ENCODE measurements at places on chromosomes 1 and 21. TPM values are rescaled to one million over a fixed set of nuclear protein-coding genes. Genes with fewer than 3 reads are reported as not detected.

DNA sequence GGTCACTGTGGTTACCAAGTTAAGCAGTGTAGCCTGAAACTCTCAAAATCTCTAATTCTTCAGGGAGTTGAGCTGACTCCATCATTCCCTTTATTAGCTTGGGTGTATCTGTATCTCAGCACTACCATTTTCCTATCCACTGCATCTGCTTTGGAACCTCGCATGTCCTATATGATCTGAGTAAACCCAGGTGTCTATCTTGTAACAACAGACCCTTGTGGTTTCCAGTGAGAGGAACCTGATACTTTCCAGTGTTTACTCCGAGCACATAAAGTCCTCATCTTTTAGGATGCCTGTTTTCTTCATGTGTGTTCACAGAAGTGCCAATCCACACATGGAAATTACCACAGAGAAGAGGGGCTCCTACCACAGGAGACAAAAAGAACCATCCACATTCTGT, 650.4 kb downstream of the LMO4 start:
- H3K27me3 ChIP-seq, result no peaks in the 10 kb centered on the region
- H3K4me3 ChIP-seq, result no peak overlapping the region
- no peak overlapping the region for H3K27ac ChIP-seq
- no peaks in the 10 kb centered on the region for H3K36me3 ChIP-seq
- DNase-seq, result no peak

TLR5 gene
- not detected for total RNA-seq

SPRR2G gene
- total RNA-seq, result not detected

OR14A2 gene
- not detected for total RNA-seq

GRCh38 chr1:37755290-37755689, 9.6 kb downstream of the EPHA10 start:
- H3K27ac ChIP-seq, result no peak overlapping the region
- H3K4me1 ChIP-seq, result peaks cover 18% of the 10 kb centered on the region
- H3K4me3 ChIP-seq, result no peak overlapping the region
- H3K27me3 ChIP-seq, result peaks cover 9% of the 10 kb centered on the region

GRCh38 chr21:29133796-29134195, 3.4 kb downstream of the MAP3K7CL start:
- H3K4me3 ChIP-seq, result no peak overlapping the region
- peaks cover 6% of the 10 kb centered on the region for H3K4me1 ChIP-seq
- no peak overlapping the region for H3K27ac ChIP-seq

DNA sequence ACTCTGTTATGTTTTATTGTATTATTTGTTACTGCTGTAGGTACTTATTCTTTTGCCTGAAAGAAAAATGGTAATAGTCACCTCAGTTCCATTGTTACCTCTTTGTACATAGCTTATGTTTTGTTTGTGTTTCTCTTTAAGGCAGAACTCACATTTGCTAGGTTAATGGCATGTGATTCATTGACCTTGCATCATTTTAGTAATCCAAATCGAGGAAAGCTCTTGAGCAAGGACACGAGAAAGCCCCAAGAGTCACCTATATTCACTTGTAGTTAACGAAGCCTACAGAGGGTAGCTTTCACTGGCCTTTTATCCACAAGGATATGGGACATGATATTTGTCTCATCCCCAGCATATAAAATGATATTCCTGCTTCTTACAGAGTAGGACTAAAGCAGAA, 1765.2 kb downstream of the NCAM2 start:
- H3K27ac ChIP-seq, result no peak overlapping the region
- H3K4me1 ChIP-seq, result no peaks in the 10 kb centered on the region
- no peak for DNase-seq
- no peaks in the 10 kb centered on the region for H3K27me3 ChIP-seq
- H3K4me3 ChIP-seq, result no peak overlapping the region

NR1I3 gene
- not detected for total RNA-seq
